GM12865 (cell line): ENCODE measurements at places on chromosomes 7 and 10.

DNA sequence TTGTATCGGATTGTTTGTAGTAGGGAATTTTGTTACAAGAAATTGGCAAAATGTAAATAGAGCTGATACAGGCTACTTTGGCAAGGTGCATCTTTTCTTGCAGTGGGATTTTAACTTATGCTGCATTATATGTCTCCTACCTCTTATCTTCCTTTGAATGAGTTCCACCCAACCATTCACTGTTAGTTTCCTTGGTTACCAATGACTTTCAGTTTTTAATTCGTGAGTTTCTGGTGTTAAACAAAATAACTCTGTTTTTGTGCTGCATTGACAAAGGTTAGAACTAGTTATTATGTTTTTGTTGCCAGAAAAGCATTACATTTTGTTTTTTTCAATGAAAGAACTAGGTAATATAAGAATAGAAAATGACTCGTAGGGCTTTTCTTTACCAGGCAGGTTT lies 327.2 kb downstream of the LHFPL3 start:
- no peak for DNase-seq

- peak; percentile 92 for DNase-seq
These were observed 16.2 kb upstream of the BLNK start for GRCh38 chr10:96287392-96288105.

GRCh38 chr10:29479081-29479925 lies 155.5 kb downstream of the SVIL start:
- peak; percentile 54 for DNase-seq

DNA sequence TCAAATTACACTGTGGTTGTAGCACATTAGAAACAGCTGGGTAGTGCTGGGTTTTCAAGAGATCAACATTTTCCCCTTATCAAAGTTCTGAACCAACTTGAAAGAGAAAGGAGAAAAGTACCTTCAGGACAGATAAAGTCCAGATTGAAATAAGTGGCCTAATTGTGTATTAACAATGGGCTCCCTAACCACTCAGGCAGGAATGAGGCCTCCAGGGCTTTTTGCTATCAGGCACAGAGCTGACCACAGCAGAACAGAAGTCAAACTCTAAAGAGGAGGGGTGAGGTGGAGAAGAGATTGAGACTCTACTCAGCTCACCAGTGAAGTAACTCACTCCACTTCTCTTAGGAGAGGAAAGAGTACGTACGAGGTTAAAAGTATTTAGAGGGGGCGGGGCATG lies 394.1 kb upstream of the PHF14 start:
- no peak for DNase-seq

GRCh38 chr7:131616487-131617200 lies 60.2 kb upstream of the PODXL start:
- DNase-seq, result no peak

GRCh38 chr7:129127601-129128000 lies 16.9 kb upstream of the TSPAN33 start:
- no peak for DNase-seq

GRCh38 chr10:21138769-21139340 lies 241.7 kb upstream of the NEBL start:
- DNase-seq, result no peak

GRCh38 chr10:5482016-5482415 lies 17.4 kb downstream of the CALML5 start:
- no peak for DNase-seq

GRCh38 chr10:123761038-123761428 lies 94.9 kb downstream of the GPR26 start:
- no peak for DNase-seq

- DNase-seq, result no peak
These were observed 484.0 kb upstream of the MBL2 start for GRCh38 chr10:53256623-53257022.

DNA sequence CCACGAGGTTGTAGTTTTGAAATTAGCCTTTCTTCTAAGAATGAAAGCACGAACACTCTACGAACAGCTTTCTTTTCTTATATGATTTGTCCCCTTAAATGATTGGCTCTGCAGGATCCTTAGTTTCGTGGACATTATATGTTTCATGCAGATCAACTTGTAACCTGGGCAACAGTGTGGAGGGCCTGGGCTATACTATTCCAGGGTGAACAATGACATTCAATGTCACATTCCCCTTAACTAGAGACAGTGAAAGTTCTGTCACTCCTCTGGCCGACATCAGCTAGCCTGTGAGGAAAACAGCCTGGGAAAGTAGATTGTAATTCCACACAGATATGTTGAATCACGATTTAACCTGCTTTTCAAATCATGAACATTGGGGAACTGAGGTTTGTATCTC lies 23.4 kb downstream of the TAS2R16 start:
- peak; percentile 5 for DNase-seq

DNA sequence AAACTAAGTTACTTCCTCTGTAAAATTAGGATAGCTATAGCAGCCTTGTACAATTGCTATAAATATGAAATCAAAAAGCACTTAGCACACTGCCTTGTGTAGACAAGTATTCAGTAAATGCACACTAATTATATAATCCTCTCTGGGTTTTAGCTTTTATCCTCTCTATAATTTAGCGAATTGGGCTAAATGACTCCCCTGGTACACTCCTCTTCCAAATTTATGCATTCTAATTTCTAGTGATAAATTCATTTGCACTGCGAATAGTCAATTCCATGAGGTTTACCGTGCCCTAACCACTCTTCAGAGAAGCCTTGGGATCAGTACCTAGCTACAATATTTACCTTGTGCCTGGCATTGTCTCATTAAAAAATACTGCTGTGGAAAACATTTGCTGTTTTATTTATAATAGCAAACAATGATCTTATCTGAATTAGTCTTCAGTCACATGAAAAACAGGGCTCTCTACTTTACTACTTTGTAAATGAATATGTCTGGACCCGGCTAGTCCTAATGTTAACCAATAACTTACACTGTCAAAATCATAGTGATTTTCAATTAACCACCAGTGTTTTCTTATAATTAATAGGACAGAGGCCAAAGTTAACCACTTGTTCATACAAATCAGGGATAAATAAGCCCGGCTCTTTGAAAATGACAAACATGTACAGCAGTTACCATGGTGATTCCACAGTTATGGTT lies 577.9 kb downstream of the IPMK start:
- no peak for DNase-seq

- no peak for DNase-seq
These were observed 63.7 kb upstream of the LRRC17 start for GRCh38 chr7:102849079-102849478.

GRCh38 chr10:122643931-122644534 lies 55.6 kb downstream of the C10orf120 start:
- no peak for DNase-seq

DNA sequence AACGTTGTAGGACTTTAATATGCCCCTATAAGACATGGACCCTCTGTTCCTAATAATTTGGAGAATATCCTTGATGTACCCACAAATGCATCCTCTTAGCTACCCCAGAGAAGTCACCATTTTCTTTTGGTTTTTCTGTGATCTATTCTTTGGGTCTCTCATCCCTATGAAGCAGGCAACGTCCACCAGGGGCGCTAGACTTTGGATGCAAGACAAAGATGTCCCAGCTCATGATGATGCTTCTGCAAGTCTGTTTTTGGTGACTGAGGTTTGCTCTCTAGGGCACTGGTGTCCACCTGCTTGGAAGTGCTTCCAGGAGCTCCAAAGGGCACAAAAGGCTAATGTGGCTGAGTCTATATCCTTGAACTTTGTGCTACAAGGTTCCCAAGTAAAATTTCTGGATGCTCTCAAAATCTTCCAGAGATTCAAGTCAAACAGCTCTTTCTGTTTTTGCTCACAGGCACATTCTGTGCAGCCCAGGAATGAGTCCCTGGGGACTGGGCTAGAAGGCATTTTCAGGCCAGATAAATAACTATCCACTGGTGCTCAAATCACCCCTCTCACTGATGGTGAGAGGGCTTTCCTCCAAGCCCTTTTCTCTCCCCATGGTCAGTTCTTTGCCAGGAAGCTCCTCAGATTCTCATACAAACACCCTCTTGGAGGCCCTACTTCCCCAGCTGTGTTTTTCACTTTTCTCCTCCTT lies 166.4 kb downstream of the C7orf25 start:
- peak; percentile 50 for DNase-seq

- no peak for DNase-seq
These were observed 605.8 kb upstream of the MGMT start for GRCh38 chr10:128861018-128861901.

- DNase-seq, result no peak
These were observed 8.1 kb downstream of the PODXL start for GRCh38 chr7:131548371-131548770.

DNA sequence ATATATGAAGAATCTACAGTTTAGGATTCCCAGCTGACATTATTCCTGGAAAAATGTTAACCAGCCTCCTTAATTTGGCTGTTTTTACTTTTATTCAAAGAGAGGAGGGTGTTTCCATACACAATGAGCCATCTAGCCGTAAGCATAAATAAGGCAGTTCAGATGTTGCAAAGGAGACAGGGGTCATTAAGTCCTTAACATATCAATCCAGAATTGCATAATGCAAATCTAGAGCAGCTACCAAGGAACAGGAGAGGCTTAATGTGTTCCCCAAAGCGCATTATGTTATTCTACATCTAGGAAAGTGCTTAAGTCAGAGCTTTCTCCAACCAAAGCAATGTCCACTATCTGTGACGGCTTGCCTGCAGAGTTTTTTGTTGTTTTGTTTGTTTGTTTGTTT lies 32.4 kb upstream of the TCF7L2 start:
- DNase-seq, result no peak

DNA sequence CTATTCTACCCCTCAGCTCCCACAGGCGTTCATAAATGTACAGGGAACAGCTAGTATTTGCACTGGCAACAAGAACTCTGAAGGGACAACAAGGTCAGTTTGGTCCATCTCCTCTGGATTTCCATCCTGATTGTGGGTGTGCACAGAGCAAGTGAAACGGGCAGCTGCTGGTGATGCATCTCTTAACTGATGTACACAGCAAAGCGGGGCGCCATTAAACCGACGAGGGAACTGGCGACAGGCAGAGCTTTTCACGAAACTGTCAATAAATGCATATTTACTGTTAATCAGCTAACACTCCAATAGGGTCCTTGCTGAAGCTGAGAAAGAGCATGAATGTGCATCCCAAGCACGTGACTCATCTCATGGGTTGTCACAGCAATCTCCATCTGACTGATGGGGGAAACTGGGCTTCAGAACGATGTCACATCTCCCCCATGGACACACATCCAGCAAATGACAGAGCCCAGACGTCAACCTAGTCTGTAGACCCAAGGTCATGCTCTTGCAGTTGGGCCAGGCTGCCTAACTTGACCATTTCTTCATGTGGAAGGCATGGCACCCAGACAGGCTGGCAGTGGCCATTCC lies 54.2 kb downstream of the FAM53B start:
- no peak for DNase-seq

- no peak for DNase-seq
These were observed 60.9 kb upstream of the NKX6-2 start for GRCh38 chr10:132846631-132847415.

DNA sequence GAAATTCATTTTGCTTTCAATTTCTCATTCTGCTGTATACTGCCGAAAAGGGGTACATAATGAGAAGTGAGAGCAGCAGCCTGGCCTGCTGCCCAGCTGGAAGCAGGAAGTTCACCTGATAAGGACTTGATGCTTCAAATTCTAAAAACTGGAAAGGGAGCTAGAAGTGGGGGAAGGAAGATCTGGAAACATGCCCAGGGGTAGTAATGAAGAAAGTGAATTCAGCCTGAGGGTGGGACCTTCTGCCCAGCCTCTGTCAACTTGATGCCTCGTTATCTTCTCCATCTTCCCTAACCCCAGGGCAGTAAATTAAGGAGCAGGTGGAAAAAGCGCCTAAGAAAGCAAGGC lies 69.4 kb downstream of the ARMH3 start:
- peak; percentile 75 for DNase-seq

GRCh38 chr10:94428766-94429707 lies 26.7 kb downstream of the TBC1D12 start:
- no peak for DNase-seq

- no peak for DNase-seq
These were observed 2.9 kb downstream of the TECPR1 start for GRCh38 chr7:98249106-98249505.

DNA sequence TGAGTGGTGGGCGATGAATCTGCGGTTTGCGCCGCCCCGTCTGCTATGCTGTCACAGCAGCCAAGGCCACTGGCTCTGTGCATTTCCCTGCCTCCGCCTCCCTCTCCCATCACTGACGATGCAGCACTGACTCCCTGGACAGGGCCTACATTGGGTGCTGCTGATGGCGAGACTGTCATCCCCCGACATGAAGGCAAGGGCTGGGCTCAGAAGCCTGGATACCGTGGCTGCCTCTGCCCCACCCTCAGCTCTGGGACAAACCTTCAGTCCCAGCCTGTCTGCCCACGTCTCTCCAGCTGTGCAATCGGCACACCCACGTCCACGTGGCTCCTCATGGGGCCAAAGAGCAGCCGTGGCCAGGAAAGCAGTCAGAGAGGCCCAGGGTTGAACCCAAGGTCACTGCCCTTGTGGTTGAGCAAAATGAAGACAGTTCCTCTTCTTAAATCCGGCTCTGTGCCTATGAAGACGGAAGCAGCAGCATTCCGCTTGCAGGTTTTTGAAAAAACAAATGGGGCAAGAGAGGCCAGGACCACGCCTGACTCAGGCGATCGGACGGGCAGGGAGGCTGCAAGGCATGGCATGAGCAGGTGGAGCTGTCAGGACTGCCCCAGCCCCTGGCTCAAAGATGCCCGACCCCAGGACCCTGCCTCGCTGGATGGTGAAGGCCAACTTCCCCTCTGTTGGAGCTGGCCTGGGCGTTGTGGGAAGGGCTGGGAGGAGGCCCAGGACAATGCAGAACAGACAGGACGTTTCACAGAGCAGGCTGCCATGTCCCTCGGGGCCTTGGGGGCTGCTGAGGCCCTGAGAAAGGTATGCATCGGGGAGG lies 517.5 kb downstream of the DNAJB6 start:
- no peak for DNase-seq

GRCh38 chr10:62610649-62611229 lies 193.8 kb upstream of the ADO start:
- DNase-seq, result peak; percentile 90

GRCh38 chr7:380139-380485 lies 90.1 kb downstream of the FOXL3 start:
- peak; percentile 5 for DNase-seq

DNA sequence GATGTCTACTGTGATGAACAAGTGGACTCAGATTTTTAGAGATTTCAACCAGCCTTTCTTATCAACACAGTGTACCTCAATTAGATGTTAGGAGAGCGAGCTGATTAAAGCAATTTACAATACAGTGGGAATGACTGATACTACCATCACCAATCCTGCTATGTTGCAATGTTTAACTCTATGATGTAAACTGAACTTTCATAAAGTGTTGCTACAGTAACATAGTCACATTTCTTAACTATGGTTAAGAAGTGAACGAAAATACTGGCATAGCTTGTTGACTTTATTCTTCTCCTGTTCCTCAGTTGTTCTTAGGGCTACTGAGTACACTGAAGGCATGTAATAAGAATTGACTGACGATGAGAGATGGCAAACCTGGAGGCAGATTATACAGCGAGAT lies 139.8 kb downstream of the MYOF start:
- DNase-seq, result no peak

GRCh38 chr10:132296666-132297443 lies 10.9 kb downstream of the STK32C start:
- DNase-seq, result no peak
